ENCODE measurements at places on chromosomes 1 and 21. TPM values are rescaled to one million over a fixed set of nuclear protein-coding genes. Genes with fewer than 3 reads are reported as not detected.
A peak's percentile ranks its signal among the peaks of the same experiment; 100 is the strongest.

Gene LPAR3
- 0.27 TPM for total RNA-seq

- DNase-seq = no peak
These were observed 2.3 kb upstream of the VCAM1 start for GRCh38 chr1:100717218-100717617.

- peak; percentile 38 for DNase-seq
These were observed 100.0 kb downstream of the POFUT2 start for GRCh38 chr21:45187646-45188045.

DNA sequence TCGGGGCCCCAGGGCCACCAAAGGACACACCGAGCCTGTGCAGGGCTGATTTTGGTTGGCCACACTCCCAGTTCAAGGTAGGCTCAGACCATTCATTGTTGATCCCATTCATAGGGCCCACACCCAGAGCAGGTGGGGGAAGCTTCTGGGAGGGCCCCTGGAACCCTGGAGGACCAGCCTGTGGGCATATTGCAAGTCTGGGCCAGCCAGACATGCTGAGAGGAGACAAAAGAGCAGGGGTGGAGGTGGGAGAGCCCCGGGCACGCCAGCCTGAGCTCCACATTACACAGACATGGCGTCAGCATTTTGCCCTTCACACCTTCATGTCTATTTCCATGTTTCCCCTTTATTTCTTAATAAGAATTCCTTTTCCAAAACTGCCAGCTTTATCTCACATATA lies 25.7 kb downstream of the PMVK start:
- DNase-seq = no peak

Gene TTC24
- 15.3 TPM for total RNA-seq
